CD4-positive, alpha-beta T cell treated with Interleukin-15 for 1 hour (primary cell): ENCODE measurements at places on chromosomes 1 and 21.

GRCh38 chr1:203797216-203797615 lies 1.8 kb downstream of the ZBED6 start:
- no peak for DNase-seq

- no peak for DNase-seq
Observed at GRCh38 chr1:184514447-184514846, 127.6 kb downstream of the C1orf21 start.

DNA sequence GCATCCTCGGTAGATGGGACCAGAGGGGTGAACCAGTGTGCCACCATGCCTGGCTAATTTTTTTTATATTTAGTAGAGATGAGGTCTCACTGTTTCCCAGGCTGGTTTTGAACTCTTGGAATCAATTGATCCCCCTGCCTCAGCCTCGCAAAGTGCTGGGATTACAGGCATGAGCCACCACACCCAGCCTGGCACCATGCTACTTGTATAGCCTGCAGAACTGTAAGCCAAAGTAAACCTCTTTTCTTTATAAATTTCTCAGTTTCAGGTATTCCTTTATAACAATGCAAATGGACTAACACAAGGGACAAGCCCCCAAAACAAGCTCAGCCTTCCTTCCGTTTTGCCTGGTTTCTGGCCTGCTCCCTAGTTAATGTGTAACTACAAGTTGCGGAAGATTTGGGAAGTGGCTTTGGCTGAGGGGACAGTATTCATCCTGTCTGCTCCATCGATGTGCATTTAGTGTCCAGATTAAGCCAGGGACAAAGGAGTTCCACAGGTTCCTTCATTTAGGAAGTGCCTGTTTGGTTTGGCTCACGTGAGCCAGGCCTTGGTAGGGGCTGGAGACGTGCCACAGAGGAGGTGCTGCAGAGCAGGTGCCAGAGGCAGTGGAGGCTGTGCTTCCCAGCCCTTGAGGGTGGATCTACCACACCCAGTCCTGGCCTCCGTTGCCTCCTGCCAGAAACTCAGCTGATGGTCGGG lies 4.4 kb downstream of the AVPR1B start:
- no peak for DNase-seq

DNA sequence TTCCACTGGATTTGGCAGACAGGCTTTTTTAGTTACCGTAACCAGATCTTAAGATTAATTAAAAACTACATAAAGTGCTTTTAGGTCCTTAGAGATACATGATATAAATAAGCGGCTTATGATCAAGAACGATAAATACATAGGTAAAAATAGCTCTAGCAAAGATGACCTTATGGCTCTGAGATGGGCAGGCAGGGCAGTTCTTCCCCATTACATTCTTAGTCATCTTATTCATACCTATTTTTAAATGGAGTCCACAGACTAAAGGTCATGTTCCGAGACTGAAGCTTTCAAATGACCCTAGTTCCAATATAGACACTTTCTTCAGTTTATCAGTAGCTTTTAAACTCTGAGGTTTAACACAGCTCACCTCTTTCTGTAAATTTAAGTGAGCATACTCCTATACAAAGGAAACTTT lies 4.3 kb downstream of the MCL1 start:
- no peak for DNase-seq

GRCh38 chr1:236718328-236718727 lies 32.0 kb downstream of the ACTN2 start:
- no peak for DNase-seq

DNA sequence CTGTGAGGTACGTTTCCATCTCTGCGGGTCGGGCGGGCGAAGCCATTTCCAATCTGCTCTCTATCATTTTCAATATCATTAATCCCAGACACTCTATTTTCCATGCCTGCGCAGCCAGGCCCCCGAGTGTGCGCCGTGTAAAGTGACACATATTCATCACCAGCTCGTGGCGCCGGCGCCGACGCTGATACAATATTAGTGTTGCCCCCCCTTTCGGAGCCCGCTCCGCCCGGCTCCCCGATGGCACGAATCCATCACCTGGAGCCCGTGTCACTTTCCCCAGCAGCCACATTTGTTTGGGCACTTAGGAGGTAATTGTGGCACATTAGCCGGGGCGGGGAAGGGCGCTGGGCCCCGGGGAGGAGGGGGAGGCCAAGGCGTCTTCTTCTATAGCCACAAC lies 33.7 kb upstream of the DMBX1 start:
- no peak for DNase-seq

GRCh38 chr1:168373869-168374268 lies 93.2 kb downstream of the TBX19 start:
- DNase-seq, result no peak

GRCh38 chr1:5221451-5221850 lies 567.0 kb downstream of the AJAP1 start:
- DNase-seq, result no peak

DNA sequence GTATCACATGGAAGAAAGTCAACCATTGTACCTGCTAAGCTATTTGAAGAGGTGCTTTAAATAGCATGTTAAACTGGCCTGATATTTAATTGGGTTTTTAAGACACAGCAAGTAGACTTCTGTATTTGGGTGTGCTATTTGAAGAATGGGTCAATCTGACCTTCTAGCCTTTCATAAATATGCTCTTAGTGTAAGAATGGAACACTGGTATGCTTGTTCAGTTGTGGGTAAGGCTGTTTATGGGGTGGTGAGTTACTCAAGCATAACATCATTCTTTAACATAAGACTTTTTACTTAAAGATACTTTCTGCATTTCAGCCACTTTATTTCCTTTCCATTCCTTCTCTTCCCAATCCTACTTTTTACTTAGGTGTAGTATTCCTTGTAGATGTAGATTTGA lies 21.4 kb downstream of the AHCYL1 start:
- no peak for DNase-seq

DNA sequence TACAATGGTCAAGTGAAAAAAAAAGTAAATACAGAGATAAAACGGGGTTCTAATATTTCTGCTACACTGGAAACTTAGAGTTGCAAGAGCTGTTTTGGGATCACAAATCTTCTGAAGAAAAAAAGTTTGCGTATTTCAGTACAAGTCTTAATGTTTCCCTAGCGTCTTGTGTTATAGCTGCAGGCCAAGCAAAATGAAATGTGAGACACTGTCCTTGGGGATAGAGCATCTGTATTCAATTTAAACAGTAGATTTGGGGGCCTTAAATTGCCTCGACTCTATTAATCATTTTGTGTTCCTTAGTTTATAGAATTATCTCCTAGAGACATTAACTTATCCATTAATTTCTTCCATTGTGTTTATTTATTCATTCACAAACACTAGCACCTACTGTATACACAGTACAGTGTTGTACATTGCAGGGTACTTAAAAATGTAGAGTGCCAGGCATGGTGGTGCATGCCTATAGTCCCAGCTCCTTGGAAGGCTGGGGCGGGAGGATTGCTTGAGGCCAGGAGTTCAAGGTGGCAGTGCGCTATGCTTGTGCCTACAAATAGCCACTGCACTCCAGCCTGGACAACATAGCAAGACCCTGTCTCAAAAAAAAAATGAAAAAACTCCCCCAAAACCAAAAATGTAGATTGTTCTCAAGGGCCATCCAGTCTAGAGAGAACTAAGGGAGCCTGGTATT lies 7.9 kb downstream of the DISC1 start:
- DNase-seq, result no peak

DNA sequence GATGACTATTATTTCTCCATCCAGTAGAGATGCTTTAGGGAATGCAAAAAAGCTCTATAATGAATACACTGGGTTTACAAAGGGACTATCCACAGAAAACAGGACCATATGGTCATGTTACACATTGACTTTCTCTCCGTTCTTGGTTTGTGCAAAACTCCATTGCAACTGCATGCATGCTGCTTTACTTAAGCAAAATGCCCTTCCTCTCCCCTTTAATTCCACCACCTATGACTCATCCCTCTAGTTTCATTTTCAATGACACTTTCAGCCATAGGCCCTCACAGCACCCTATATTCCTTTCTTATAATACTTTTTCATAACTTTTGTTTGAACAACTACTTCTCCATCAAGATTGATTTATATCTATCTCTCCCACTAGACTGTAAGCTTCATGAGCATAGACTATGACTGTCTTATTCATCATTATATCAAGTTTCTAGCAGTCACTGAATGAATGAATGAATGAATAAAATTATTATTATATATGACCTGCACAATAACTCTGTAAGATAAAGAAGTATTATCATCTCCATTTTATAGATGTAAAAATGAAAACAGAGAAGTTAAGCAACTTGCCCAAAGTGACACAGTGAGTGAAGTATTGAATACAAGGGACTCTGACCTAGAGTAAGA lies 248.9 kb downstream of the PLPP3 start:
- DNase-seq, result no peak
